ENCODE measurements at places on chromosomes 4 and X.
A peak's percentile ranks its signal among the peaks of the same experiment; 100 is the strongest.

GRCh38 chrX:95290455-95290854, 1394.2 kb upstream of the DIAPH2 start:
- DNase-seq = no peak

DNA sequence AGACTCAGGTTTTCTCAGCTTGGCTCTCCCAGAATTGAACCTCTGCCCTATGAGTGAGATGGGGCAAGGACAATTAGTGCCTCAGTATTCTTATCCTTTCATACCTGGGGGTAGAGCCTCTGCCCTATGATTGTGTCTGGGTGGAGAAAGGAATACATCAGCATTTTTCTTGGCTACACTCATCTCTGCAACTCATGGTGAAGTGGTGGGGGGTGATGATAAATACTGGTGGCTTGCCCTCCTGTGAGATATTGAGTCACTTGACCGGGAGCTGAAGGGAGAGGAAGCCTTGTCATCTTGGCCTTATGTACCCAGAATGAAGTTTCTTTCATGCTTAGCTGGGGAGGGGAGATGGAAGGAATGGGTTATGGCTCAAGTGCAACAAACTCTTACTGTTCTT, 71.3 kb upstream of the ENOX2 start:
- peak; percentile 49 for DNase-seq

GRCh38 chrX:3346501-3347259, at the start of gene MXRA5:
TSS of gene MXRA5 (minus strand) at chrX:3346652. CDS start at chrX:3343833, 2,819 bp downstream.
- no peak for DNase-seq

DNA sequence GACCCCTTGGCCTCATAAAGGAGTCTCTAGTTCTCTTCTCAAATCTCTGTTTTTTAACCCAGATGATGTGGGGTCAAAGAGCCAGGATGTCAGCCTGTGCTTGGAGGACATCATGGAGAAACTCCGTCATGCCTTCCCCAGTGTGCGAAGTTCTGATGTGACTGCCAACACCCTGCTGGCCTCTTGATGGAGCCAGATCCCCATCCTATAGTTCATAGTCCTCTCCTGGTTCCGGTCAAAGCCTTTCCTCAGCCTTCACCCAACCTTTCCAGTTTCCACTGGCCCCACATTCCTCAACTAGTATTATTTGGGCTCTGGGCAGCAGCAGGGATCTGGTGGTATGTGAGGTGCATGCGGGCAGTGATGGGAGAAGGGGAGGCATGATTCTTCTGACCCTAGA, 30.7 kb downstream of the TAF7L start:
- peak; percentile 33 for DNase-seq

DNA sequence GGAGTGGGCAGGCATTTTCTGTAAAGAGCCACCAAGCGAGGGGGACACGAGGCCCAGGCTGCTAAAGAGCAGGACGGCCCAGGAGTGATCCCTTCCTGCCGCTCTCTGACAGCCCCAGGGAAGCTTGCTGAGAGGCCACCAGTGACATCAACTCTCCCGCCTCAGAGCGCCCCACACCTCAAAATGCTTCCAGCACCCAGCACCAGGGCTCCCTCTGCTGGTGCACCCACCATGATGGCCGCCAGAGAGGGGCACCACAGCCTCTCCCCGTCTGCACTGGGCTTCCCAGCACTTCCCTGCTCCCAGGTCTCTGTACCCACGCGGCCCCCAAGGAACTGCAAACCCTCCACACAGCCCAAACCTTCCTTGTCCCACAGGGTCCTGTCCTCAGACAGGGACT, 40.4 kb downstream of the GAK start:
- DNase-seq = peak; percentile 6

- peak; percentile 64 for DNase-seq
These were observed 408 bp downstream of the TMEM33 start for GRCh38 chr4:41935652-41936021.

DNA sequence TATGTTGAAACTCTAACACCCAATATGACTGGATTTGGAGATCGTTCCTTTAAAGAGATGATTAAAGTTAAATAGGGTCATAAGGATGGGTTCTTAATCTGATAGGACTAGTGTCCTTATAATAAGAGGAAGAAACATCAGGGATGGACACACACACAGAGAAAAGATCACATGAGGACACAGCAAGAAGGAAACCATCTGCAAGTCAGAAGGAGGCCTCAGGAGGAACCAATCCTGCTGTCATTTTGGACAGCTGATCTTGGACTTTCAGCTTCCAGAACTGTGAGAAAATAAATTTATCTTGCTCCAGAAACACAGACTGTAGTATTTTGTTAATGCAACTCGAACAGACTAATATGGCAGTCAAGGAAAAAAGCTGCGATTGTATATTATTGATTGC, 631.5 kb downstream of the PCDH7 start:
- DNase-seq = no peak

DNA sequence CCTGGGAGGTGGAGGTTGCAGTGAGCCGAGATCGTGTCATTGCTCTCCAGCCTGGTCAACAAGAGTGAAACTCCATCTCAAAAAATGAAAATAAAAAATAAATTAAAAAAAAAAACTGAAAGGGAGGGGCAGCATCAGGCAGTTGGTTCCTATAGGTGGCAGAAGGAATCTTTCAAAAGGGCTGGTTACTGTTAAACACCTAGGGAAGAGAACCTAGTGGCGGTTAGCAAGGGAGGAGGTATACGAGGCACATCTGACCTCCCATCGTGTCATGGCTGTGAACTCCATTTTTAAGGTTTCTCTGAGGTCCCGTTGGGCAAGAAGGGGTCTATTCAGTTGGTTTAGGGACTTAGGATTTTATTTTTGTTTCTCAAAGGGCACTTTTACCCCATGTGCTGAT, 150.1 kb downstream of the SLC7A11 start:
- peak; percentile 17 for DNase-seq

GRCh38 chr4:72991873-72992272, 77.6 kb downstream of the COX18 start:
- peak; percentile 14 for DNase-seq

- DNase-seq = no peak
These were observed 65.8 kb downstream of the SCML2 start for GRCh38 chrX:18288716-18289115.

DNA sequence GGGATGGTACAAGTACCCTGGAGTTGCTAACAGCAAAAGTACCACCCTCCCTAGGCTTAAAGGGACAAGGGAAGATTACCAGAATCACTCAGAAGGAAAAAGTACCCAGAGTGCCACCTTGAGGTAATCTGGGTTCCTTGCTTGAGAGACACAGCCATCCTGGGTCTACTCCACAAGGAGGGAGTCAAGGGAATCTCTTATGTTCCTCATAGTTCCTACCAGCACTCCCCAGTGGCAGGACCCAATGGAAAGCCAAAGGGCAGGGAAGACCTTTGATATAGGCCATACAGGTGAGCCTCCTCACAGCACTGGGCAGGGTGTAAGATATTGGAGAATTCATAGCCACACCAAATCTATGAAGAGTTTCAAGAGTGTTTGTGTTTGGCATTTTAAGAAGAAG, 5.7 kb downstream of the IL2 start:
- peak; percentile 40 for DNase-seq

DNA sequence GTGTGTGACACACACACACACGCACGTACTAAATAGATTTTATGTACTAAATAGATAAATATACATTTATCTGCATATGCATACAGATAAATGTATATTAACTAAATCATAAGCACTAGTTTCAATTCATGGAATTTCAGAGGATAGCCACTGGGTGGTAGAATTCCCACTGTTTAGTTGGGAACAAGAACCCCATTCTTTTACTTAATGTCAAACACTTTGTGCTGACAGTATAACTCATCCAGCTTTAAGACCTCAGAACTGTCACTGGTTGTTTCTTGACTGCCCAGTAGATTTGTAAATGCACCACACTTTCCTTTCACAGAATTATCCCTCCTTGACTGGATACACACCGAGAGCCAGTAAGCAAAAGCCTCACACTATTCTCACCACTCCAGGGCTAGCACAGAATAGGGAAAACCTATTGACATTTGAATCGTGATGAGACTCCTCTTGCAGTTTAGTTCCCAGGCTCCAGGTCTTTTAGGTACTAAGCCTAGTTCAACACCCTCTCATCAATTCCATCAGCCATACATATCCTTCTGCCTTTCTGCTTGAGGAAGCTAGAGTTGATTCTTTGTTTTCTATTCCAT, 32.4 kb downstream of the PPARGC1A start:
- peak; percentile 11 for DNase-seq

GRCh38 chrX:131778269-131779218, 234.7 kb downstream of the OR13H1 start:
- peak; percentile 45 for DNase-seq

- no peak for DNase-seq
These were observed 14.2 kb upstream of the C1QTNF7 start for GRCh38 chr4:15413623-15414019.

- peak; percentile 33 for DNase-seq
These were observed 691 bp downstream of the MAGED1 start for GRCh38 chrX:51893931-51894696.

DNA sequence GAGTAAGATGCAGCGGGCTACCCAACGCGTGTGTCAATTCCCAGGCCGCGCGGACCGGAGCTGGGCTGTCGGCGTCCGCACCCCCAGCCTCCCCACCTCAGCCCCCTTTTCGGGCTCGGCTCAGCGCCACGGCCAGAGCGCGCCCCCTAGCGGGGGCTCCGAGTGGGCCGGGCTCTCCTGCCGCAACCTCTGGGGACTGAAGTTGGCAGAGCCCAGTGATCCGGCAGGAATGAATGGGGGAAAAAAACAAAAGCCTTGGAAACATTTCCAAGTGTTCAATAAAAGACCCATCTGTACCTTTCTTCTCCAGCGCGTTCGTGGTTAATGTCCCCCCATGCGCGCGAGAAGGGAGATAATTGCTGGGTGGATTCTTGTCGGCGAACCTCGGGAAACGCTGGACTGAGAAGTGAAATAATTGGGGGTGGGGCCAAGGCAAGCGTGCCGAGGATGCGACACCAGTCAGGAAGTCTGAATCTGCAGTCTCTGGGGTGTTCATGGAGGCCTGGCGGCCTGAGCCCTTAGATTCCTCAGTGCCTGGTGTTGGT, 5.2 kb upstream of the ARX start:
- peak; percentile 19 for DNase-seq

- DNase-seq = no peak
These were observed 8.3 kb downstream of the SHROOM2 start for GRCh38 chrX:9794495-9794894.

GRCh38 chrX:113287761-113288160, 447.1 kb upstream of the AMOT start:
- no peak for DNase-seq

DNA sequence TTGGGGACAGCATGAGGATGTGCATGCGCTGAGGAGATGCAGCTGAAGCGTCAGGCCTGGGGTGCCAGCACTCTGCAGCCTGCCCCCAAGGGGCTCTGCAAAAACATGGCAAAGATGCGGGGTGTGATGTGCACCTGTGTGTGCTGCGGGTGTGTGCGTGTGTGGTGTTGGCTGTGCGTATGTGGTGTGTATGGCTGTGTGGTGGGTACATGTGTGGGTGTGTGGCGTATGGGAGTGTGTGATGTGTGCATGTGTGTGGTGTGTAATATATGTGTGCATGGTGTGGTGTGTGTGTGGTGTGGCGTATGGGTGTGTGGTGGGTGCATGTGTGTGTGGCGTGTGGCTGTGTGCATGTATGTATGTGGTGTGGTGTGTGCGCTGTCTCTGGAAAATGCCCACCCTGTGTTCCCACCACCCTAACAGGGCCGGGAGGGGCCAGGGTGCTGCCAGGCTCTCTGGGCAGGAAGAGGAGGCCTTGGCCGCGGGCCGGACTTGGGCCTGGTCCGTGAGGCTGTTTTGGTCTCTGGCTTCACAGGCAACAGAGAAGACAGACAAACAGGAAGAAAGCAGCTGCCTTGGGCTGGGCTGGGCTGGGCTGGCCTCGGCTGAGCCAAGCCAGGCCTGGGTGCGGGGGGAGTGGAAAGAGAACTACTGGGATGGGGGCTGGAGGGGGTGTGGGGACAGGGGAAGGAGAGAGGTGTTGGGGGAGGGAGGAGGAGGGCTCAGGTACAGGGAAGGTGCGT, 1.1 kb upstream of the AVPR2 start:
- DNase-seq = no peak

DNA sequence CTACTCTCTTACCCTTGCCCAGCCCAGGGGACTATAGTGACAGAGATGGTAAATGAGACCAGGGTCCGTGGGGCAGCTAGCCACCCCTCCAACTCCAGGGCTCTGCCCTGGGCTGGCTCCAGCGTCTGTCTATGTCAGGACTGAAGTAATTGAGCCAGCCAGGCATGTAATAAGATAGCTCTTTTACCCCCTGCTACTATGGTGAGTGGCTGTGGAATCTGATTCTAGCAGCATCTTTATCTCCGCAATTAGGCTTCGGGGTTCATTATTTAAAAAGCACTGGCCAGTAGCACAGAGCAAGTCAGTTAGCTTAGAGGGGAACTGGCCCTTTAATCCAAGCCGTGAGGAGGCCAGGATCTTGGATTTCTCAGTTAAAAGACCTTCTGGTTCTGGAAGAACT, 123.3 kb upstream of the RAI2 start:
- no peak for DNase-seq

GRCh38 chr4:20395160-20395773, 143.6 kb downstream of the SLIT2 start:
- DNase-seq = peak; percentile 59

- DNase-seq = no peak
These were observed 66.4 kb upstream of the ATP6AP2 start for GRCh38 chrX:40514376-40514775.

GRCh38 chrX:155962906-155963305, 34.6 kb upstream of the IL9R start:
- DNase-seq = no peak

- DNase-seq = peak; percentile 95
These were observed 114.2 kb downstream of the COMMD8 start for GRCh38 chr4:47349326-47349725.

- DNase-seq = peak; percentile 97
These were observed 13.7 kb downstream of the DDX60 start for GRCh38 chr4:168304744-168305459.

DNA sequence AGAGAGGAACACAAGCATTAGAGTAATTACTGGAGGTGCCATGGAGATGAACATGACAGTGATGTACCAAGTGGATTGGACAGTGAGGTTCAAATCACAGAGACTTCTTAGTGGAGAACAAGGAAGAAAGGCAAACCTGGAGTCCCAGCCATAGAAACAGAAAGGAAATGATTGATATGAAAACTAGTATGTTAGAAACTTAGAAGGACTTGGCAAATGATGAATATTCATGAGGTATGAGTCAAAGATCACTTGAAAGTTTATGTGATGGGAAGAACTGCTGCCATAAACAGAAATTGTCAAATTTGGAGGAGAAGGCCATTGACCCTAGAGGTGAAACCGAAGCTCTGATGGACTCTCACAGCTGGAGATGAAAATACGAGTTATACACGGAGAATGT, 88.2 kb downstream of the PHOX2B start:
- no peak for DNase-seq

- no peak for DNase-seq
These were observed 118.5 kb upstream of the FAM9C start for GRCh38 chrX:13162772-13163410.

- DNase-seq = no peak
These were observed 14.1 kb upstream of the SYTL4 start for GRCh38 chrX:100745806-100746537.

GRCh38 chrX:133653358-133653757, 238.1 kb upstream of the GPC4 start:
- DNase-seq = no peak

GRCh38 chr4:182533964-182534363, 290.8 kb downstream of the TENM3 start:
- peak; percentile 71 for DNase-seq

- no peak for DNase-seq
These were observed 3.5 kb downstream of the JAKMIP1 start for GRCh38 chr4:6196871-6197270.
